Regular cardiac myocyte (primary cell): ENCODE measurements at places on chromosomes 1 and 21. TPM values are rescaled to one million over a fixed set of nuclear protein-coding genes. Genes with fewer than 3 reads are reported as not detected.

The LAD1 gene
- under 0.01 and 0.19 TPM in 2 replicates for total RNA-seq

The ARID4B gene
- 28.2 and 44.3 TPM in 2 replicates for total RNA-seq

The IQGAP3 gene
- 2.8 and 31.2 TPM in 2 replicates for total RNA-seq

The KRTAP11-1 gene
- total RNA-seq = not detected in 2 replicates

The VCAM1 gene
- total RNA-seq = 0.58 and 5.4 TPM in 2 replicates

The ELF3 gene
- 0.77 and 2.5 TPM in 2 replicates for total RNA-seq

The CSF3R gene
- under 0.01 TPM in 1 of 2 replicates, not detected in the other for total RNA-seq
